ENCODE measurements at places on chromosomes 3 and 15. TPM values are rescaled to one million over a fixed set of nuclear protein-coding genes. Genes with fewer than 3 reads are reported as not detected.

Gene UTS2B
- not detected for total RNA-seq

Gene BOC
- 16.9 TPM for total RNA-seq

Gene RTP4
- total RNA-seq = 2.8 TPM

Gene LINGO1
- not detected for total RNA-seq

Gene CPN2
- not detected for total RNA-seq

Gene DUOXA2
- not detected for total RNA-seq

Gene VPS8
- total RNA-seq = 83.7 TPM

Gene SLC22A13
- total RNA-seq = 0.45 TPM

Gene AGBL1
- not detected for total RNA-seq

Gene INKA1
- total RNA-seq = 4.4 TPM

Gene MUSTN1
- not detected for total RNA-seq

Gene AP4E1
- total RNA-seq = 12.2 TPM

Gene APBA2
- total RNA-seq = 1.8 TPM

Gene MEGF11
- total RNA-seq = not detected

Gene EBLN2
- total RNA-seq = 5.8 TPM

Gene FANCD2OS
- not detected for total RNA-seq

Gene CD80
- total RNA-seq = not detected

Gene UBAP1L
- total RNA-seq = 3.8 TPM

Gene DNAH12
- 0.09 TPM for total RNA-seq

Gene SPINK8
- total RNA-seq = not detected

Gene GOLGA8Q
- total RNA-seq = 1.1 TPM
